A375 (cell line): ENCODE measurements at places on chromosomes 13 and 19. TPM values are rescaled to one million over a fixed set of nuclear protein-coding genes. Genes with fewer than 3 reads are reported as not detected.

LILRA5 gene
- total RNA-seq = not detected in 2 replicates

C1QTNF9B gene
- not detected in 2 replicates for total RNA-seq

SHKBP1 gene
- 23.2 and 32.5 TPM in 2 replicates for total RNA-seq

RRAS gene
- 21.2 and 28.6 TPM in 2 replicates for total RNA-seq

TEX29 gene
- not detected in 2 replicates for total RNA-seq

RASGRP4 gene
- total RNA-seq = not detected in 2 replicates

ZNF665 gene
- total RNA-seq = 0.93 and 0.94 TPM in 2 replicates

ATP8B3 gene
- total RNA-seq = 1.5 and 1.7 TPM in 2 replicates

AXL gene
- 302 and 303 TPM in 2 replicates for total RNA-seq

SMAD9 gene
- 0.49 and 0.88 TPM in 2 replicates for total RNA-seq
